Tongue (tissue), 3 donors: ENCODE measurements at places on chromosomes 3 and 15.

- no peak for DNase-seq
Observed at GRCh38 chr15:43232289-43232874, 11.6 kb upstream of the EPB42 start.

DNA sequence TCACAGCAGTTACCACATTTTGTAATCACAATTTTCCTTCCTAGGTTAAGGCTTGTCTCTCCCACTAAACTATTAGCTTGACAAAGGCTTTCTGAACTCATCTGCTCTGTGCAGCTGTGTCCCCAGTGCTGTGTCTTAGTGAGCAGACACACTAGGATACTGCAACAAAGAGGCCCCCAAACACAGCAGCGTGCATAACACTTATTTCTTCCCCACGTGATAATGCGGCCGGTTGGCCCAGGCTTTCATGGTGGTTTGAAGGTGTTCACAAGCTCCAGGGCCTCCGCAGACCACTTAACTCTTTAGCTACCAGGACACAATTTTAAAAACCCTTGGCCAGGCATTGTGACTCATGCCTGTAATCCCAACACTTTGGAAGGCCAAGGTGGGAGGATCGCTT is 2.2 kb upstream of the HDAC11 start:
- DNase-seq = peak; percentile 66

DNA sequence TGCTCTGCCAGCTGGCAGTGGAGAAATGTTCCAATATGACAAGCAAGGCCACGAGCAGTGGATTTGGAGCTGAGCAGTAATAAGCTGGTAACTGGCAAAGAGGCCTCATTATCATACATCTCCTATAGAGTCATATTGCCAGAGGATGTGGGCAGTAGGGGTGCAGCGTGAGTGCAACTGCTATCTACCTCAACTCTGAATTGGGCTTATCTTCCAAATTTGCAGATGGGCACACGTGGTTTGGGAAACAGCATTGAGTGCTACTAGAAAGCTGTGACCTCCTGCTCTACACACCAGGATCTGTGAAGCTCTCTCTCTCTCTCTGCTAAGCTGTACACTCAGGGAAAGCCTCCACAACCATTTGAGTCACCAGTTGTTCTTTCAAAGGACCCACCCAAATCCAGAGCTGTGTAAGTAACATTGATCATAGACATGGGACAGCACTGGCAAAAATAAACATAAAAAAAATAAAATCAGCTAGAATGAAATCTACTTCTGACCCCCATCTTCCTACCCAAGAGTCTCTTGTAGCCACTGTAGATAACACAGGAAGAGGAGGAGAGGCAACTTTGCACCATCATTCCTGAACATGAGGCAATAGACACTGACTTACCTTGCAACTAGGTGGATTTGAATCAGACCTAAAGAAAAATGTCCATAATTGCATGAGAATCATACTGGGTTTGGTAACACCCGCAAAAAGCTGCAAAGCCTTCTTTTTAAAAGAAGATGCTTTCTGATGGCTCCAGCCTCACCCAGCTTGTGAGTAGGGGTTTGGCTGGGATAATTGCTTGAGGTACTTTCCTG is 82.9 kb upstream of the THBS1 start:
- no peak for DNase-seq

DNA sequence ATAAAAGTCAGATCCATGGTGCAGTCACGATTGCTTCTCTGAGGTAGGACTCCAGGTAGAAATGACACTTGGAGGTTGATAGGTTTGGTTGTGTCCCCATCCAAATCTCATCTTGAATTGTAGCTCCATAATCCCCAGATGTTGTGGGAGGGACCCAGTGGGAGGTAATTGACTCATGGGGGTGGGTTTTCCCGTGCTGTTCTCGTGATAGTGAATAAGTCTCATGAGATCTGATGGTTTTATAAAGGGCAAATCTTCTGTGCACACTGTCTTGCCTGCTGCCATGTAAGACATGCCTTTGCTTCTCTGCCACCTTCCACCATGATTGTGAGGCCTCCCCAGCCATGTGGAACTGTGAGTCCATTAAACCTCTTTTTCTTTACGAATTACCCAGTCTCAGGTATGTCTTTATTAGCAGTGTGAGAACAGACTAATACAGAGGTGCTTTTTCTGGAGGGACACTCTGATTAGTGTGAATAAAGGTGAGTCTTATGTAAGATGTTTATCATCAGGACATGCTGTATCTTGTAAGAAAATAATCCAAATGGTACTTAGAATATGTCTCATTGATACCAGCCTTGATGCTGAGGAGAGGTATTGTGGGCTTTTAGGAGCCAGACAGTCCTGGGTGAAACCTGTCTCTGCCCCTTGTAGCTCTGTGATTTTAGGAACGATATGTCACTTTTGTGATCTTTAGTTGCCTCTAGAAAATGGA is 43.0 kb downstream of the SLCO3A1 start:
- no peak for DNase-seq

DNA sequence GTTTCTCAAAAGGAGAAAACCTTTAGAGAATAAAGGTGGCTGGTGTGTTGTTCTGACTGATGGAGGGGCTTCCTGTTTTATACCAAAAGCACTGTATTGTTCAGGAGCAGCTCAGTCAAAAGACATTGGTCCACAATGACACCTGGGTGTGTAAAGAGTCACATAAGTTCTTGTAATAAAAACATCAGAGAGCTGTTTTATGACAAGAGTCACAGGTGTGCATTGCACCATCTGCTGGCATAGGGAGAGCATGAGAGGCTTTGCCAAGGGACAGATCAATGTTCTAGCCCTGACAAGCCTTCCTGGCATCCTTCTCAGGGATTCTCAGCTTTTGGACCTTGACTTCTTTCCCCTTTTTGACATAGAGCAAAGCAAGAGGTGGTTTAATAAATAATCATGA is 20.4 kb downstream of the ARPP21 start:
- DNase-seq = no peak
